ENCODE measurements at places on chromosomes 7 and 10.

GRCh38 chr10:8712656-8713055 lies 658.2 kb downstream of the GATA3 start:
- H3K27me3 ChIP-seq = no peaks in the 10 kb centered on the region
- no peaks in the 10 kb centered on the region for H3K36me3 ChIP-seq
- H3K4me1 ChIP-seq = no peaks in the 10 kb centered on the region
- H3K27ac ChIP-seq = no peak overlapping the region

DNA sequence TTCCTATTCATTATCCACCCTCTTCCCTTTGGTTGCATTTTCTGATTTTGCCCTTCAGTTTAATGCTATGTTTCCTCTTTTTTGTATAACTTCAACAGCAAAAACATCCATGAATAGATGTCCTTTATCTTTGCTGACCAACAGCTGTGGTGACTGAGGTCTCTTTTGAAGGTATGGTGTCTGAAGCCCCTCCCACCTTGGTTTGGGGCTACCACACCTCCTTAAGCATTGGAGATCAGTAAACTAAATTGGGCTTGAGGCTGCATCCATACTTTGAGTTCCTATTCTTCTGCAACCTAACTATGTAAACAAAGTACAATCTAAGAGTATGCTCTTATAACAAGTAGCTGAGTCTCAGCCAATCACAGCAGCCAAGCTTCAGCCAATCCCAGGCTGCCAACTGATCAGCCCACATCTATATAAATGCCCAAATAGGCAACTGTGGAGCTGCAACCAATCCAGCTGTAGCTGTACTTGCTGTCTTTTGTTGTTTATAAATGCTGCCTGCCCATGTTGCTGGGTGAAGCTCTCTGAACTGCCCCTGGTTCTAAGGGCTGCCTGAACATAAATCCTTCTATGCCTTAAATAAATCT lies 69.4 kb upstream of the PDLIM1 start:
- peak; percentile 29 for DNase-seq
- H3K27me3 ChIP-seq = no peaks in the 10 kb centered on the region
- no peak overlapping the region for H3K27ac ChIP-seq
- no peak overlapping the region for H3K4me3 ChIP-seq

DNA sequence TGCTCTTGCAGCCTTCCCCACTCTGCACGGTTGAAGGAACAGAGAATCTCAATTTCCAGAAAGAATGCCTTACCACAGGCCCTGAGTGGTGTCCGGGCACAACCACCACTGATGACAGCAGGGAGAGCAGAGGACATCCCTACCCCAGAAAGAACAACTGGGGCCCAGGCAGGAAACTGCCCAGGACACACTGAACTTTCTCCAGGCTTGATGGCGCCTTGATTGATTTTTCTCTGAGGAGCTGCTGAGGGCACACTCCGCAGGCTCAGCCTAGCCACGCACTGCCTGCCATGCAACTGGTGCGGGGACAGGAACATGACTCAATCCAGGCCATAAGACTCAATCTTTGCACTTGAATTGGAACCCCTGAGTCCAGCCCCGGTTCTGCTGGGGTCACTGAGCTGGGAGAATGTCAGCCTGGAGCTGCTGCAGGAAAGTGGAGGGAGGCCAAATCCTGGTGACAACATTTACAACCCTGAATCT lies 5.9 kb downstream of the AKR1B1 start:
- no peak for DNase-seq
- H3K27ac ChIP-seq = no peak overlapping the region
- no peak overlapping the region for H3K4me3 ChIP-seq
- no peaks in the 10 kb centered on the region for H3K27me3 ChIP-seq

- no peak overlapping the region for H3K4me3 ChIP-seq
- no peaks in the 10 kb centered on the region for H3K4me1 ChIP-seq
- H3K27ac ChIP-seq = no peak overlapping the region
- no peaks in the 10 kb centered on the region for H3K36me3 ChIP-seq
- DNase-seq = peak; percentile 38
- H3K27me3 ChIP-seq = no peaks in the 10 kb centered on the region
Observed at GRCh38 chr7:14691597-14692203, 210.9 kb downstream of the DGKB start.

DNA sequence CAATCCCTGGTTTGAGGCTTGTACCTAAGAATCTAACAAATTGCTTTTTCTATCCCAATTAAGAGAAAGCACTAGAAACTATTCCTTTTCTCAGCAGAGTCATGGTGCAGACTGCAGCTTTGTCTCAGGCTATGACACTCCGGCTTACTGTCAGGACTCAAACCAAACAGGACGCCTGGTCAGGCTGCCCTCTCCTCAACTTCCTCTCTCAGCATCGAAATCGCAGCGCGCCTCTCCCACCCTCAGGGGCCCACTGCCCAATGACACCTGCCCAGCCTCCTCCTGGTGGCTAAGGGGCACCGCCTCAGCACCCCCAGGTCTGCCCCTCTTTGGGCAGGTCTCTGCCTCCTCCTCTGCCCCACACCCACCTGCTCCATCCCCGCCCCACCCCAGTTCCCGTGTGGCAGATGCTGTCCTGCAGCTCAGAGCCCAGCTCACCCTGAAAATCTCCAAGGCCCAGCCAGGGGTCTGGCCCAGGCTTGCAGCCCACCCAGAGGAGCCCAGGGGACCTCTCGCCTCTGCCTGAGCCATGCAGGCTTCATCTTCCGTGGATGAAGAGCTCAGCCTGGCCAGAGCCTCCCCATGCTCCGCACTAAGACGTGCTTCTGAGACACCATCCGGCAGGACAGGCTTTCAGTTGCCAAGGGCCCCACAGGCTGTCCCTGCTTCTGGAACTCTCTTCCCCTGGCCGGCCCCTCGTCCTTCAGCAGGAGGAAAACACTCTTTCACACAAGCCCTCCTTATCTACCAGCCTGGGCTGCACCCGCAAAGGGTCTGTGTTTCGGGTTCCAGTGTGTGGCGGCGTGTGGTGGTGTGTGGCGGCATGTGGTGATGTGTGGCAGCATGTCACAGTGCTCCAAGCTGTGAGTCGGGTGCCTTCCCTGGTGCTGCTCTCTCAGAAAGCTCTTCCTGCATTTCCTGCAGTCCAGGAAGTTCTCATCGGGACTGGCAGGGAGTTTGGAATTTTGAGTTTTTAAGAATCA lies 16.4 kb upstream of the PTPRN2 start:
- no peak overlapping the region for H3K27ac ChIP-seq
- no peaks in the 10 kb centered on the region for H3K4me1 ChIP-seq
- H3K4me3 ChIP-seq = no peak overlapping the region
- no peak for DNase-seq
- peaks cover 10% of the 10 kb centered on the region for H3K36me3 ChIP-seq

DNA sequence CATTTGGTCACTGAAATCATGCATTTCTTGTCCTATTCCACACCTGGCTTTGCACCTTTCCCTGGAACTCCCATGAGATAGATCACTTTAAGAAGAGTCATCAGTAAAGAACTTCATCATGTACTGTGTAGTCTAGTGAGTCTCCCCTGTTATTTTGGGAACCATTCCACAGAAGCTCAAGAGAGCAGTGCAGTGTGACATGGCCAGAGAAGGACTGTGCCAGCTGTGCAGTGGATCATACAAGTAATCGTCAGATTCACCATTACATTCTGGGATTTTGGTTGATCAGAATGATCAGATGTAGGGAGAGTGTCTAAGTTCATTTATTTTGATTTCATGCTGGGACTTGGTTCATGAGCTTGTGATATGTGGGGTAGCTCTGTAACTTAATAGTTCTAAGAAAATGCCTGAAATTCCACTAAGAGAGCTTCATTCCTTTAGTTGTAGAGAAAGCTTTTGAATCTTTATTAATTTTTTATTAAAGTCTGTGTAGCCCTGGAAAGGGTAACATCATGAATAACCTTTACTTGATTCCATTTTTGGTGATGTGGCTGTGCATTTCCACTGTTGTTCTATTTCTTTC lies 166.8 kb downstream of the SUGCT start:
- no peaks in the 10 kb centered on the region for H3K4me1 ChIP-seq
- no peaks in the 10 kb centered on the region for H3K36me3 ChIP-seq
- no peaks in the 10 kb centered on the region for H3K27me3 ChIP-seq
- no peak overlapping the region for H3K4me3 ChIP-seq
- no peak for DNase-seq

DNA sequence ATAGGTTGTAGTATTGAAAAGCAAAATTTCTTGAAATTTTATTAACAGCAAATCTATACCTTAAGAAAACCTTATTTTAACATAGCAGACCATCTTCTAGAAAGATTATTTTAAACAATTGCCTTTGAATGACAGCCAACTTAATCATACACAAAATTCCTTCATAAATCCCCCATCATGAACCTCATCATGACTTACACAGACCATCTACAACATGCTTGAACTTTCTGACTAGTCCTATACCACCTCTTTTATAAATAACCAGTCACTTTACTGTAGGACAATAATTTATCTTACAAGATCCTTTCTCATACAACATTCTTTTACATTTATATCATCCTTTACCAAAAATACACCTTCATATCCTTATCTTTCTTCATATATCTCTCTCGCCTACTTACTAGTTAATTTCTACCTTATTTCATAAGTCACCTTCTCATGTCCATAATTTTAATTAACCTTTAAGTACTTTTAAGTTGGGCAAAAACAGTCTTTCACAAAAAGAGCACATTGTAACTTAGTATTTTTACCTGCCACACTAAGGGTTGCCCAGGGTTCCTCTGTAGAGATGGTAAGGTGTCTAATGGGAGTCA lies 16.6 kb upstream of the PTN start:
- H3K36me3 ChIP-seq = no peaks in the 10 kb centered on the region
- no peaks in the 10 kb centered on the region for H3K27me3 ChIP-seq
- H3K27ac ChIP-seq = no peak overlapping the region
- no peaks in the 10 kb centered on the region for H3K4me1 ChIP-seq

DNA sequence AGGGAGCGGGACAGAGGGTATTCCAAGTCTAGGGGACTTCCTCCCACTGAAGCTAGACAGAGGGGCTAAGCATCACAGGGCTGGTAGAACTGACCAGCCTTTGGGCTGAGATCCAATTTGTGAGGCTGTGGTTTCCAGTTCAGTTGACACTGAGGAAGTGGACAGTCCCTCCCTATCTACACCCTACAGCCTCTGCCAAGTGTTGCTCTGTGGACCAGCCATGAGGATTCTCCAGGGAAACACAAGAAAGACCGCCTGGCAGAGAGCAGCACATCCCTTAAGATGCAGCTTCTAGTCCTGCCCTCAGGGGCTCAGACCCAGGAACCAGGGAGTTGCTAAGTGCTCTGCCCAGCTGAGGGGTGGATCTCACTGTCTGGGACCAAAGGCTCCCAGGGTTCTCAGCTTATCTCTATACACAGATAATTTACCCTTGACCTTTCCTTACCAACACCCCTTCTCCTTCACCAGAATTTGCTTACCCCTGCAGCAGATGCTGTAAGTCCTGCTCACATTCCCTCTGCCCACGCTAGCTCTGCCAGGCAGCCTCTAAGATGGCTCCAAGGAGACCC lies 252.0 kb downstream of the SKIDA1 start:
- no peaks in the 10 kb centered on the region for H3K36me3 ChIP-seq
- no peak overlapping the region for H3K27ac ChIP-seq
- H3K27me3 ChIP-seq = no peaks in the 10 kb centered on the region
- DNase-seq = peak; percentile 10

DNA sequence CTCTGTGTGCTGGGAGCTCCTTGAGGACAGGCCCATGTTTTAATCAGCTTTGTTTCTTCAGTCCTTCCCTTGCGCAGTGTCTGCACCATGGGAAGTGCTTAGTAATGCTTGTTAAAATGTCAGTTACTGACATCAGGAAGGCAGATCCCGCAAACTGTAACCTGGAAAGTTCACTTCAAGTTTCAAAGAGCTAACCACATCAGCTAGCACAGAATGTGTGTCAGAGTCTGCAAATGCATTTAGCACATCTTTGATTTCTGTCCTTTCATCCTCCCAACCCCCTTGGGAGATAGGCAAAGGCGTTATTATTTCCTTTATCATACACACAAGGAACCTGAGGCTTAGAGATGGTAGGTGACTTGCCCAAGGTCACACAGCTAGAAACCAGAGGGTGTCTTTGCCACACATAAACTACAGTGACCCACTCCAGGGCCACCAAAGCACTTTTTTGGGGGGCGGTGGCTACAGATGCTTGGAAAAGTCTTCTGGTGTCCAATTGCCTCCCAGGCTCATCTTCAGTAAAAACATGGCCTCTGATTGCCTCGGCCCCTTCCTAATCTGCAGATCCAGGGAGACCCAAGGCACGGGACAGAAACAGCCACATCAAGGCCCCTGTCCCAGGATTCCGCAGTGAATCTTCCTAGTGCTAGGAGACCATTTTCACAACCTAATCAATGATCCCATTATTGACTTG lies 116.2 kb upstream of the GPR26 start:
- H3K36me3 ChIP-seq = no peaks in the 10 kb centered on the region
- H3K27me3 ChIP-seq = peaks cover 9% of the 10 kb centered on the region
- no peak for DNase-seq
- no peak overlapping the region for H3K4me3 ChIP-seq
- H3K4me1 ChIP-seq = no peaks in the 10 kb centered on the region
- H3K27ac ChIP-seq = no peak overlapping the region

GRCh38 chr10:64040781-64041180 lies 519.6 kb downstream of the REEP3 start:
- no peaks in the 10 kb centered on the region for H3K36me3 ChIP-seq
- no peak for DNase-seq
- no peak overlapping the region for H3K4me3 ChIP-seq
- no peak overlapping the region for H3K27ac ChIP-seq
- H3K27me3 ChIP-seq = no peaks in the 10 kb centered on the region

DNA sequence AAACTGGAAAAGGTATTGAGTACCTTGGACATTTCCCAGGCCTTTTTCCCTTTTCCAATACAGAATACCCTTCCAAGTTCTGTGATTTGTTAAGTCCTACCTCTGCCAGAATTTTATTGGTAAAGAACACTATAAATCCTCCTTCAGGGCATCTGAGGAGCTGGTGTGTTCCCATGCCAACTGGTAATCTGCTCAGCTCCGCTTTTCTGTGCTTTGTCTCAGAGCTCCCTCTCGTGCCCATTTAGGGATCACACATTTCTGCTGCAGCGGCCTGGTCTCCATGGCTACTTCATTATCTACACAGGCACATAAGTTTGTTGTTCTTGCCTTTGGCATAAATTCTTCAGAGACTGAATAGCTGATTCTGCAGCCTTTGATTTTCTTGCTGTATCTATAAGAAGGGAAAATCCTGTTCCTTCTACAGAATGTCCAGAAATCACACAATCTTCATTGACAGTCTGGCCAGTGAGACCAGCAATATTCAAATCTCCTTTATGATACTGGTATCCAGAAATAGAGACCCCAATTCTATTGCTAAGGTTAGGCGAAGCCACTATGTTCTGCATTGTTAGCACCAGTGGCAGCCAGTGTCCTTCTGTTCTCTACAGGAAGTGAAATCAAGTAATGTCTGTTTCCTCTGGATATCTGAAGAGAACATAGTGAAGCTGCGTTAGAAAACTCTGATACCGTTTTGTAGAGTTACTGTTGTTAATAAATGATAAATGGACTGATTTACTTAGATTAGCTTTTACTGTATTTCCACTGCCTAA lies 51.9 kb downstream of the DENND11 start:
- no peak overlapping the region for H3K4me3 ChIP-seq
- peak; percentile 85 for DNase-seq
- peak overlapping the region; percentile 67 for H3K27ac ChIP-seq
- peaks cover 8% of the 10 kb centered on the region for H3K4me1 ChIP-seq
- no peaks in the 10 kb centered on the region for H3K27me3 ChIP-seq

GRCh38 chr10:52740913-52741675 lies 31.5 kb downstream of the MBL2 start:
- H3K27me3 ChIP-seq = no peaks in the 10 kb centered on the region
- H3K36me3 ChIP-seq = no peaks in the 10 kb centered on the region
- H3K27ac ChIP-seq = no peak overlapping the region
- H3K4me1 ChIP-seq = peaks cover 3% of the 10 kb centered on the region
- DNase-seq = peak; percentile 68
- H3K4me3 ChIP-seq = no peak overlapping the region

Measured in common myeloid progenitor, CD34-positive (primary cell).